Omental fat pad (tissue), 4 donors: ENCODE measurements at places on chromosomes 5 and 9. TPM values are rescaled to one million over a fixed set of nuclear protein-coding genes. Genes with fewer than 3 reads are reported as not detected.

GRCh38 chr9:124478354-124478753 lies 28.1 kb downstream of the ADGRD2 start:
- no peak for DNase-seq

GRCh38 chr5:93589829-93590215 lies 6.8 kb downstream of the NR2F1 start:
- DNase-seq: no peak

CAMK2A gene
- 2.9 TPM for total RNA-seq

N4BP3 gene
- total RNA-seq: 0.84 TPM

ENC1 gene
- 13.1 TPM for total RNA-seq

KCNV2 gene
- not detected for total RNA-seq

GABRB2 gene
- 2.2 TPM for total RNA-seq

GRCh38 chr9:35499029-35499700 lies 9.3 kb downstream of the RUSC2 start:
- DNase-seq: no peak

DNA sequence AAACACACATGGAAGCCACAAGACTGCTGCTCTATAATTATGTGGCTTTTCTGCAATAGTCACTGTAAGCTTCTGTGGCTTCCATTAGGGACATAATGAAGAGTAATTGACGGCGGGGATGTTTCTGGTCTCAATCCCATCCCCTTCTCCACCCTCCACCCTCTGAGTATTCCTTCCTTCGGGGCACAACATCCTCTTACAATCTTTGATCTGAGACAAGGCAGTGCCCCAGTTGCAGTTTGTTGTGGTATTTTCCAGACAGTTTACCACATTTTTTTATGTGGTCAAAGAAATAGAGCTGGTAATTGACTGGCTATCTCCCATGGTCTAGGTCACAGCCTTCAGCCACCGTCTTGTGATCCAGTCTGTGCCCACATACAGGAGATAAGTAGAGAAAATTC lies 277.7 kb downstream of the NR2F1-AS1 start:
- DNase-seq: no peak

DNA sequence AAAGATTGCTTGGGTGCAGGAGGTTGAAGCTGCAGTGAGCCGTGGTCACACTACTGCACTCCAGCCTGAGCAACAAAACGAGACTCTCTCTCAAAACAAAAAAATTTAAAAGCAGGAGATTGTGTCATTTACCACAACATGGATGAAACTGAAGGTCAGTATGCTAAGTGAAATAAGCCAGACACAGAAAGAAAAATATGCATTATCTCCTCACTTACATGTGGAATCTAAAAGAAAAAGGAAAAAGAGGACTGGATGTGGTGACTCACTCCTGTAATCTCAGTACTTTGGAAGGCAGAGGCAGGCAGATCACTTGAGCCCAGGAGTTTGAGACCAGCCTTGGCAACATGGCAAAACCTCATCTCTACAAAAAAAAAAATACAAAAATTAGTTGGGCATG lies 146.8 kb upstream of the DAPK1 start:
- DNase-seq: no peak

DNA sequence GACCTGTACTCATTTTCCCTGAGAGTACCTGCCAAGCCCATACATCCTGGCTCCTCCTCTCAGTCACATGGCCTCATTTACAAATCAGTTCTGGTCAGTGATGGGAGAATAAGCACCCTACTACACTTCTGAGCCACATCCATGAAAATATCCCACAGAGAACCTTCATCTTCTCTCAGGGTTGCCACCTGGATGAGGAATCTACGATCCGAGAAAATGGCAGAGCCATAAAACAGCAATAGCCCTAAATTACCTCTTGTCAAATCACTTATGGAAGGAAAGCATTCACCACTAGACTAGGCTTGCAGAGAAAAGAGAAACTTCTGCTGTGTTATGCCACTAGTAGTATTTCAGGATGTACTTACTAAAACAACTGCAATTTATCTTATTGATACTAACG lies 324.8 kb downstream of the BNC2 start:
- DNase-seq: no peak

HAPLN1 gene
- total RNA-seq: not detected

DNA sequence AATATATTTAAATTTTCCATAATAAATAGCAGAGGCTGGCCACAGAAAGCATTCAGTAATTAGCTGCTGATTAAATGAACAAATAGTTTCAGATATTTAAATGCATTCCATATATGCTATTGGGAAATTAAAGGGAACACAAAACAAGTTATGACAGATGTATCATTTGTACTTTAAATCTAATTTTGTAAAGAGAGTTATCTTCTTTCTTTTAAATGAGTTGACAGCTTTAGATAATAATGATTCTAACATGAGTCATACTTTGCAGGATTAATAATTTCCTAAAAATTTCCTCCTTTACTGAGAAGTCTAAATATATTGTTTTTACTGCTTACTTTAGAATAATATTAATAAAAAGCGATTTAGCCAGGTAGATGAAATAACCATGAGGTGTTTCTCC lies 320.1 kb downstream of the ADAMTS6 start:
- no peak for DNase-seq
